ENCODE measurements at places on chromosomes 3 and 15. TPM values are rescaled to one million over a fixed set of nuclear protein-coding genes. Genes with fewer than 3 reads are reported as not detected.

Gene RNU6-1
- total RNA-seq, result not detected

Gene GREM1
- total RNA-seq, result not detected

Gene ITIH3
- total RNA-seq, result not detected

Gene BOC
- total RNA-seq, result 0.49 TPM

Gene ATP13A5
- not detected for total RNA-seq

Gene RPL39L
- total RNA-seq, result 111 TPM

Gene TAGLN3
- 1.2 TPM for total RNA-seq

Gene PRR20G
- not detected for total RNA-seq

Gene GYG1
- total RNA-seq, result 63.3 TPM

Gene EPB42
- total RNA-seq, result not detected

Gene A4GNT
- not detected for total RNA-seq

Gene ROBO1
- total RNA-seq, result 0.46 TPM

Gene POTEB2
- total RNA-seq, result not detected

Gene C3orf20
- total RNA-seq, result not detected

Gene LTK
- total RNA-seq, result not detected

Gene SYNM
- total RNA-seq, result 8.3 TPM

Gene USP50
- not detected for total RNA-seq

Gene TMF1
- total RNA-seq, result 1.6 TPM

Gene CD200R1
- total RNA-seq, result not detected

Gene RASGRF1
- not detected for total RNA-seq

Gene GRAMD1C
- total RNA-seq, result 7.1 TPM

Gene RBP2
- not detected for total RNA-seq

Gene RLBP1
- total RNA-seq, result not detected

Gene LRRC2
- not detected for total RNA-seq

Gene PRTG
- total RNA-seq, result 29.2 TPM

Gene ZBBX
- 12.2 TPM for total RNA-seq

Gene SLC22A14
- total RNA-seq, result not detected

Gene RHOV
- 0.23 TPM for total RNA-seq

Gene ATP10A
- 2.9 TPM for total RNA-seq

Gene RPL22L1
- total RNA-seq, result 97.0 TPM

Gene ASB14
- not detected for total RNA-seq

Gene TLE3
- 24.5 TPM for total RNA-seq

Gene CLSTN2
- 29.7 TPM for total RNA-seq

All from Caki2 (cell line).